ENCODE measurements at places on chromosomes 2 and 18.

GRCh38 chr2:21664083-21664482, 540.3 kb downstream of the TDRD15 start:
- DNase-seq, result no peak

DNA sequence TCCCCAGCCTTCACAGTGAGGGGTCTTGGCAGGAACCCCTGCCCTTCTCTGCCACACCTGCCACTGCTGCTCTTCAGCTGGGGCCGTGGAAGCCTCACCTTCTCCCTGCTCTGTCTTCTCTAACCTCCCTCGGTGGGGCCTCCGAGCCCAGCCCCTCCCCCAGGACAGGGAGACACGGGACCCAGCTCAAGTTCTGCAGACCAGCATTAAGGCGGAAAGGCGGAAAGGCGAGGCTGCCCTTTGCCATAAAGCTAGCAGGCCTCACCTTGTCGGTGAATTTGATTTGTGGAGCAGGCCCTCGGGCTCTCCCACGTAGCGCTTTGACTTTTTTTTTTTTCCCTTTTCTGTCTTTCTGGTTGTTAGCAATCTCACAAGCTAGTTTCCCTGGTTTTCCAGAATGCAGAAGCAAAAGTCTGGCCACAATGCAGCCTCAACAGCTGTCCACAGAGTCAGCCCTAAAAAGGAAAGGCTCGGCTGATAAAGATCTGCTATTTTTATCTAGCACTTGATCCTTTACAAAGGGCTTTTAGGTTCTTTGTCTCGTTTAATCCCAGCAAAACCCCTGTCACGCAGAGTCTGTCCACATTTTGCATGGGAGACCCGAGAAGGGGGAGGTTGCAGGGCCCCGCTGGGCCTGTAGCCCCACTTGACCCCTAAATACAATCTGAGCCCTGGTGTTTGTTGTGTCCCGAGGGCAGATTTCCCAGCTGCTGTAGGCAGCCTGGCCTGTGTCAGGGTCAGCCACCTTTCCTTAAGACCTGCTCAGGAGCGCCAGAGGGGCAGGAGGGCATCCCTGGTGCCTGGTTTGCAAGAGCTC, 6.0 kb downstream of the ITM2C start:
- no peak for DNase-seq

DNA sequence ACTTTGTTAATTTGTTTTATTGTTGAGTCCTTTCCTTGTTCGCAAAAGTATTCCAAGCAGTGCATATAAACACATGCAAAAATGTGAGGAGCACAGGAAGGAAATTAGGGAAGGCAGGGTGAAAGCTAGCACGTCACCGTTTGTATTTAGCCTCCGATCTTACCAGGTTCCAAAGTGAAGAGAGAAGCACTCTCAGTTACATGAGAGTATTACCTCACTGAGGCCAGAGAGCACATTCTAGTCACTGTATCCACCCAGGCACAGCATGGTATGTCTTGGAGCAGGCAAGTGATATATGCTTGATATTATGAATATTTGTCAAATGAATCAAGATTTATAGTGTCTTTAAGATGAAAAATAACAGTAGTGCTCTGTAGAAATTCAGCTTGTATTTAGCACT, 6.5 kb upstream of the TMEM182 start:
- no peak for DNase-seq

DNA sequence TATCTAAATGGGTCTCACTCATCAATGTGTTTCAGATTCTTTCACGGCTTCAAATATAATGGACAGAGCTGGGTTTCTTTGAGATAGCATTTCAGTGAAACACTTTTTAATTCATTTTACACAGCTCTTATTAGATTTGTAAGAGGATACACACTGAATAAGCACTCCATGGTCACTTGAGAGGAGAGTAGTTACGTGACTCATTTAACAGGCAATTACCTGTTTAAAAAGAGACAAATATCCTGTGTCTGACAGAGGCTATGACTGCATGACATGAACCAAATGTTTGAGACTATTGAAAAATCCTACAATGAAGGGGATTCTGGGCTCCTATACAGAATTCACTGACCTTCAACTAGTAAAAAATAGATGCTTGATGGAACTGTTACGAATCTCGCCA, 786.9 kb downstream of the EPHA4 start:
- DNase-seq, result no peak

- DNase-seq, result no peak
These were observed 89.9 kb upstream of the CDCA7 start for GRCh38 chr2:173264603-173265366.

DNA sequence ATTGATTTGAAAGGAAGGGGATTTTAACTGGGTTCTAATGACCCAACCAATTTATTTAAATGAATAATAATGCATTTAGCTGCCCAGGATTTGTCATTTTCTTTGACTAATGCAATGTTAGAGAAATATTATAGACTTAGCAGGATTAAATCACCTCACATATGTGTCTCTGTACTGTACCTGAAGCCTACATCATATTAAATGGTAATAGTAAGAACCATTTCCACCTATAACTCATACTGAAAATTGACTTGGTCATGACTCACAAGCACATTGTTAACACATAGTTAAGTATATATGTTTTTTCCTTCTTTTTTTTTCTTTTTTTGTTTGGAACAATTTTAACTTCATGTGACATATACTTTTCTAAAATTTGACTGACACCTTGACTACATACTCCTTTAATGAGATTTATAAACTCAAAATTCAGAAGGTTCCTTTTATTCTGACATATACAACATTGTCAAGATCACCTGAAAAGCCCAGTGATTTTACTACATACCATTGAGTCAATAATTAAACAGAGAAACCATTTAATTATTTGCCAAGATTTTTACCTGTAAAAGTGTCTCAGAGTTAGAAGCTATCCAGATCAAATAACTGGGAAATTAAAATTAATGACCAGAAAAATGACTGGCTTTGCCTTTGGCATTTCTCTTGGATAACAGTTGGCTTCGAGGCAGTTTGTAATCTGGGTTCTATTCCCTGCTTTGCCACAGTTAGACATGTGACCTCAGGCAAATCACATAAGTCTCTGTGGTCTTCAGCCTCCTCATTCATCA, 58.8 kb upstream of the CDC42EP3 start:
- DNase-seq, result no peak

- DNase-seq, result no peak
These were observed 63.4 kb downstream of the TACR1 start for GRCh38 chr2:75135776-75136400.

- DNase-seq, result no peak
These were observed 258.1 kb downstream of the NAPG start for GRCh38 chr18:10783941-10784340.

DNA sequence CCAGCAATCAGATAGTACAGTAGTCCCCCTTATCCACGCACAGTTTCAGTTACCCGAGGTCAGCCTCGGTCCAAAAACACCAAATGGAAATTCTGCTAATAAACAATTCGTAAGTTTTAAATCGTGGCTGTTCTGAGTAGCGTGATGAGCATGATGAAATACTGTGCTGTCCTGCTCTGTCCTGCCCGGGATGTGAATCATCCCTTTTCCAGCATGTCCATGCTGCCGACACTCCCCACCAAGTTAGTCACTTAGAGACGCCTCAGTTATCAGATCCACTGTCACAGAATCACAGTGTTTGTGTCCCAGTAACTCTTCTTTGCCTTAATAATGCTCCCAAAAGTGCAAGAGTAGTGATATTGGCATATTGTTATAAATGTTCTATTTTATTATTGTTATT, 62.1 kb downstream of the MEX3C start:
- peak; percentile 9 for DNase-seq

DNA sequence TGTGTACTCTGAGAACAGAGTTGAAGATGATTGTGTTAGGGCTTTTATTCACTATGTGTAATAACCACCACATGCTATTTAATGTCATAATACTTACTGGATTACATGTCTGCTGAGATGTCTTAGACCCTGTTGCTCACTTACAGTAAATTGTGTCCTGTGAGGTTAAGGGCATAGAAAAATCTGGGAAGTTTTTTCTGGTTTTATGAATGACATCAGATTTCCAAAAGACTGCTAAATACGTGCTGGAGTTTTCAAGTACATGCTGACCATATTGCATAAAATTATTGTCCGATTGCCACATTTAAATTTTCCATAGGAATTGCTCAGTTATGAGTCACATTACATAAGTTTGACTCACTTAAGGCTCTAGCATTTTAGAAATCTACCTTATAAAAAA, 96.7 kb upstream of the COL5A2 start:
- DNase-seq, result peak; percentile 91

DNA sequence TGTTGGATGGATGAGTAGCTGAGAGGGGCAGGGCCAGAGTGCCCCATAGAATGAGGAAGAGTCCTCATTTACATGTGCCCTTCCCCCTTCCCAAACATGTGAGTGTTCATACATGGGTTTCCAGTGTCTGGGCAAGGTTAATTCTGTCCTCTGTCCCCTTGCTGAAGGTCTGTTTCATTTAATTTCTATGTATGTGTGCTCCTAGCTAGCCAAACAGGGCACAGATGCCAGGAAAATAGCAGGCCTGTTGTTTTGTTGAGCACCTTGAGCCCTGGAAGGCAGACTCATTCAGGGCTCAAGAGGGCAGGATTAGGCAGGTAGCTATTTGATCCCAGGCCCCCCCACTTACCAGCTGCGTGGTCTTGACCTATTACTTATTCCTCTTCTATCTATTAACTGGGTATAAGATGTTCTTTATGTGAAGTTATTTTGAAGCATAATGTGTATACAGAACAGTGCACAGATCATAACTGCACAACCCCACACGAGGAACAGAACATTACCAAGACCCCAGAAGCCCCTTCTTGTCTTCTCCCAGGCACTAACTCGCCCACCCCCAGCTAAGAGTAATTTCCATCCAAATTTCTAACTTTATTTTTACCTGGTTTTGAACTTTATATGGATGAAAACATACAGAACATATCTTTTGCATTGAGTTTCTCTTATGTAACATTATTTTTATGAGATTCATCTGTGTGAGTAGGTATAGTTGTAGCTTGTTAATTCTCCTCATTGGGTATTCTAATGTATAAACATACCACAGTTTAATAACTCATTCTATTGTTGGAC, 164.3 kb downstream of the RPIA start:
- DNase-seq, result no peak

GRCh38 chr18:28657961-28658360, 481.0 kb upstream of the CDH2 start:
- no peak for DNase-seq

- no peak for DNase-seq
These were observed 1.8 kb downstream of the AGAP1 start for GRCh38 chr2:235495373-235496238.

DNA sequence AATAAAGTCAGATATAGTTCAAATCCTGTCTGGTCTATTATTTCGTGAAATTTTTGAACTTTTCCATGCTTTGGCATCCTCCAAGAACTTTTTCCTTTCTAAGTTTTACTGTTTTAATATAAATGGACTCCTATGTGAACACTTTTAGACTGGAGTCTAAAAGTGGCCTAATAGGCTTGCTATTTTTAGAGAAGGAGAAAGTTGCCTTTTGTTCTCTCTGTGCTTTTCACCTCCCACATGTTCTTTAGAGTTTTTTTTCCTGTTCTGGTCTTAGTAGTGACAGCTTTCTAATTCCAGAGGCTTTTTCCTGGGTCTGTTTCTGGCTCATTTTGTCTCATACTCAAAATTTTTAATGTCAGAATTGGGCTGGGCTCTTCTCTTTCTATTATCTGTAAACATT, 72.2 kb downstream of the ADAM23 start:
- DNase-seq, result no peak

GRCh38 chr2:54757500-54757899, 34.0 kb downstream of the EML6 start:
- no peak for DNase-seq

DNA sequence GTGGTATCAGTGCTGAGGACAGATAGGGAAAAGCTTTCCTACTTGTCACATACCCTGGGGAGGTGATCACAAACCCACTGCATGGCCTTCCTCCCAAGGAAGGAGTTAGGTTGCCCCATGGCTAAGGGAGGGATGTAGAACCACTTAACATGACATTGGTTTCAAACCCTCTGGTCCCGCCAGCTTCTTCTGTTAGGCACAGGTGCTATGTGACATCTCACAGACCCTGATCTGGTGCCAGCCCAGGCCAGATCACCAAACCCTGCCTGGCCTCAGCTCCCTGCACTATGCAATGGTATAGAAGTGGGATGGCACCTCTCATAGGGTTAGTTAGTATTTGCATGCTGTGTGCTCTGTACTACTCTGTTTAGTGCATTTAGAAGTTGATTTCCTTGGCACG, 58.0 kb downstream of the TCF7L1 start:
- no peak for DNase-seq

DNA sequence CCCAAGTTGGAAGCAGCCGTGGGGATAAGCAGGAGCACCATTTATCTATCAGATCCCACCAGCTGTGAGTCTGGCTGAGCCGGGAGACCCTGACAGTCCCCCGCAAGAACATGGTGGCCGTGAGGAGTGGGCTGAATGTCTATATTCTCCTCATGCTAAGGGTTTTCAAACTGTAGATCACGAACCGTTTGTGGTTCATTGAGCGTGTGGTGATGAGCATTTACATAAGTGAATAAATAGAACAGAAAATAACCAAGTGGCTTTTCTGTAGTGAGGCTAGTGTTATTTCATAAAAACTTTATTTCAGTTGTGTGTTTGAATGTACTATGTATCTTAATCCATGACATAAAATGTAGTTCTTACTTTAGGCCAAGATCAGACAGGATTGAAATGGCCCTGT, 190.2 kb upstream of the APCDD1 start:
- no peak for DNase-seq

- DNase-seq, result no peak
These were observed 251.4 kb downstream of the TCF4 start for GRCh38 chr18:55336438-55337100.

DNA sequence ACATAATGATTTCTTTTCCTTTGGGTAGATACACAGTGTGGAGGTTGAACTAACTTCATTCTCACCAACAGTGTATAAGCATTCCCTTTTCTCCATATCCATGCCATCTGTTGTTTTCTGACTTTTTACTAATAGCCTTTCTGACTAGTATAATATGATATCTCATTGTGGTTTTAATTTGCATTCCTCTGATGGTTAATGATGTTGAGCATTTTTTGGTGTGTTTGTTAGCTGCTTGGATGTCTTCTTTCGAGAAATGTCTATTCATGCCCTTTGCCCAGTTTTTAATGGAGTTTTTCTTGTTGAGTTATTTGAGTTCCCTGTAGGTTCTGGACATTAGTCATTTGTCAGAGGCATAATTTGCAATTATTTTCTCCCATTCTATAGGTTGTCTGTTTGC, 59.8 kb downstream of the MARCHF4 start:
- DNase-seq, result no peak

DNA sequence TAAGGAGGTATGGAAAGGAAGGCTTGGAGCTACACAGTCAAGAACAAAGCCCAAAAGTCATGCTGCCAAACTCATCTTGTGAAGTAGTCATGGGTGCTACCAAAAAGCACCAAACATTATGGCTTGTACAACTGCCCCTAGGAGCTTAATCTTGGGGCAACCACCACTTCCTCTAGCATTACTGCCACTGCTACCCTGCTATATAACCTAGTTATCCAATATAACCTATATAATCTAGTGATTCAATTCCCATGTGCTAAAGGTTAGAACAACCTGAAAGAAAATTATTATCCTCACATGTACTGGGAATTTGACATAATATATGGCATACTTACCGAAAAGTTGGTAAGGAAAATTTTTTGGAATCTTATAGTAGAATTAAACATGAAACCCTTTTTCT, 102.6 kb upstream of the RBBP8 start:
- no peak for DNase-seq

GRCh38 chr2:218095853-218096252, 26.8 kb downstream of the RUFY4 start:
- DNase-seq, result no peak
